ENCODE measurements at places on chromosomes 7 and 10. TPM values are rescaled to one million over a fixed set of nuclear protein-coding genes. Genes with fewer than 3 reads are reported as not detected.

OPN1SW gene
- total RNA-seq, result not detected

KRIT1 gene
- total RNA-seq, result 64.1 TPM

RBP3 gene
- total RNA-seq, result not detected

VPS37D gene
- total RNA-seq, result 4.2 TPM

BAIAP2L1 gene
- 6.5 TPM for total RNA-seq

DNA sequence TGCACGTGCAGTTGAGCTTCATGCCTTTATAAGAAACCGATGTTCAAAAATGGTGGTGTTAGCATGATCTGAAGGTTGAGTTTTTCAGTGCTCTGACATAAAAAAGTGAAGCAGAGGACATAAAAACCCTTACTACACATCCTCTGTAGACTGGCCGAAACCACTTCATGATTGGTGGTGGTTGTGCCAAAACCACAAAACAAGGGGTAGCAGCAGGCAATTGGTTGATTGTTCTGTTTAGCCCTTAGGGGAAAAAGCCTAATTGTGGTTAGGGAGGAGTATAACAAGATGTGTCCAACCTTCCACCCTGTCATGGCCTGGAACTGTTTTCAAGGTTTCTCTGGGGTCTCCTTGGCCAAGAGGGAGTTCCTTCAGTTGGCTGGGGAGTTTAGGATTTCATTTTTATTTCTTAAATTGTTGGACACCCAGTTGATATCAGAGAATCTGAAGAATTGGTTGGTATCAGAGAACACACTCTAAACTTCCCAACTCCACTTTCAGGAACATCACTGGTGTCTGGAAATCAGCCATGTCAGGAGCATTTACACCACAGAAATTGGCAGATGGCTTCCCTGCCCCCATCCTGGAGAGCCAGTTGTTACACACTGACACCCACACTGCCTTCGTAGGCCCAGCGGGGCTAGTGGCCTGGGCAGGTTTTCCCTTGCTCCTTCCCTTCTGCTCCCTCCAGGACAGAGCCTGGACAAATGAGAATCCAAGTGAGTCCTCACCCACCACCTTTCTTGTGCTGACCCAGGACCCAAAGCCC lies 18.8 kb downstream of the MRPS24 start:
- no peak for DNase-seq

GRCh38 chr7:111476586-111477293 lies 85.6 kb downstream of the IMMP2L start:
- DNase-seq, result no peak

GRCh38 chr10:16788125-16788524 lies 29.1 kb downstream of the RSU1 start:
- no peak for DNase-seq

DNA sequence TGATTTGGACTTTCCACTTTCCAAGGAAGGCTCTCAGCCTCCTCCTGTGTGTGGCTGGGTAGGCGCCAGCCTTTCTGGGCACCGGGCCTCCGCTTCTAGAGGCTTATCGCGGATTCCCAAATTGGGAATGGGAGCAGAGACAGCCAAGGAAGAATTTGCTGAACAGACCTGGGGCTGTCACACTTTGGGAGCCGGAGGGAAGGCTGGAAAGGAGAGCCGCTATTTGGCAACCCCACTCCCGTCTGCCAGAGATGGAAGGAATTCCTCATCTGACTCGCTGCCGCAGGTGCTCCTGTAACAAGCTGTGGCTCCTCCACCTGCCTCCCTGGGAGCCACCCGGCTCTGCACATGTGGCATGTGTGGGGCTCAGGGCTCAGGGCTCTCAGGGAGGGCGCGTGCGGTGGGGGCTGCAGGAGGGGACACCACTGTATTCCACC lies 50.8 kb upstream of the ECHDC3 start:
- no peak for DNase-seq

- DNase-seq, result peak; percentile 73
Measured at GRCh38 chr7:39712751-39713150, 89.4 kb downstream of the RALA start.

GRCh38 chr7:108181073-108181985 lies 51.2 kb upstream of the LAMB4 start:
- DNase-seq, result peak; percentile 84

GRCh38 chr10:59550061-59550460 lies 159.6 kb downstream of the SLC16A9 start:
- no peak for DNase-seq

- DNase-seq, result no peak
Measured at GRCh38 chr7:41033500-41033899, 669.4 kb downstream of the INHBA start.

DNA sequence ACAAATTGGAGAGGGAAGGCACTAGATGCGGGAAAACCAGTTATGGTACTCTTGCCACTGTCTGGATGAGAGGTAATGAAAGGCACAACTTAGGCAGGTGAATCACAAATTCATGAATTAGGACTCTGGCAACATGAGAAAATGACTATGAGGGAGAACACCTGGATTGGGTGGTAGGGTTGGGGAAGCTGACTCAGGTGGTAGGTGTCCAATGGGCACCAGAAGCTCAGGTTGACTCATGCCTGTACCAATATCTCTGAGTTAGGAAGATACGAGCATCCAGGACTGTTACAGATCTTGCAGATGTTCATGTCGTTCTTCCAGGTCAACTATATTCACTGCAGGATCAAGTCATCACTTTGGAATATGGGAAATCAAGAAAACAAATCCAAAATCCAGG lies 56.7 kb downstream of the NPY start:
- no peak for DNase-seq

GRCh38 chr10:91460681-91461080 lies 50.5 kb downstream of the HECTD2 start:
- no peak for DNase-seq

DNA sequence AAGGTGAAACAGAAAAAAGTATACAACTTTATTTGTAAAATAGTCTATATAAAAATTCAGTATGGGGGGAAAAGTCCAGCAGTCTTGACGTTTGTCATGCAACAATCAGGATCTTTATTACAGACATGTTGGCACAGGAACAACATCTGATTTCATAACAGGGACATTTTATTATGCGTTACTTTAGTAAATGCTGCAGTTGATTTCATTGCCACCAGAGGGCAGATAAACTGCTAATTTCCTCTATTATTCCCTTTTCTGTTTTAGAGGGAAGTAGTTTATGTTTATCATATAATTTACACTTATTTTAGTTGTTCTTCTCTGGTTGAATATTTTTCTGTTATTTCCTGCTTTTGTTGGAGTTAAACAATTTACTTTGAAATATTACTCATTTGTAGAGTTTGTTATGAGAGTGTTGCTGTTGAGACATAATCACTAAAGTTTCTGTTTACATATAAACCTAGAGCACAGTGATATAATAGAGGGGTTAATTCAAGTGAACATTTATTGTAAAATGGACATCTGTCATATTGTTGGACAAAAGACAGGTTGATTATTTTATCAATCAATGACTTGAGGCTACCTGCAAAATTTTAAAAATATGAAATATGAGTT lies 3.3 kb downstream of the PLXDC2 start:
- DNase-seq, result peak; percentile 92

- no peak for DNase-seq
Measured at GRCh38 chr10:51459476-51459875, 239.9 kb downstream of the CSTF2T start.

All from tongue (tissue), 3 donors.